ENCODE measurements at places on chromosomes 7 and 10.

DNA sequence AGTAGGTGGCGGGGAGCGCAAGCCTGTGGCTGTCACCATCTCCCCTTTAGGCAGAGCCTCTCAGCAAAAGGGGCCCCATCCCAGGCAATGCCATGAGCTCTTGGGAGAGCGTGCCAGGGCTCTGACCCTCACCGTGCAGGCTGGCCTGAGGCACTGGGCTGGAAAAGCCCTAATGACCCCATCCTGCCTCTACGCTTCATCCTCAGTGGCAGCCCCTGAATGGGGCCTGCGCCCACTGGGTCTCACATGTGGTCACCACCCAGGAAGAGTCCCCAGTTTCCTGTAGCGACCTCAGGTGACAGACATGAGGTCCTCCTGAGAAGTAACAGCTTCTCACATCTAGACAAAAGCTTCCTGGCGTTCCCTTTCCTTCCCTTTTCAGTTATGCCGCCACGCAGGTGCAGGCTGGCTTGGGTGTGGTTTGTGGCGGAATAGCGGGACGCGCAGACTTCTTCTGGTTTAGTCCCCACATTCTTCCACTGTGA lies 59.2 kb downstream of the CLEC2L start:
- H3K4me3 ChIP-seq, result no peak overlapping the region
- H3K36me3 ChIP-seq, result no peaks in the 10 kb centered on the region
- H3K4me1 ChIP-seq, result peaks cover 10% of the 10 kb centered on the region
- DNase-seq, result no peak

GRCh38 chr10:64506963-64507362 lies 985.8 kb downstream of the REEP3 start:
- no peak overlapping the region for H3K4me3 ChIP-seq
- DNase-seq, result peak; percentile 23
- no peaks in the 10 kb centered on the region for H3K36me3 ChIP-seq
- peaks cover 4% of the 10 kb centered on the region for H3K4me1 ChIP-seq

GRCh38 chr7:66211429-66211828 lies 6.3 kb downstream of the TPST1 start:
- DNase-seq, result no peak
- H3K36me3 ChIP-seq, result no peaks in the 10 kb centered on the region
- H3K4me1 ChIP-seq, result peaks cover 5% of the 10 kb centered on the region
- no peak overlapping the region for H3K4me3 ChIP-seq
- no peak overlapping the region for H3K27ac ChIP-seq
- no peaks in the 10 kb centered on the region for H3K27me3 ChIP-seq

DNA sequence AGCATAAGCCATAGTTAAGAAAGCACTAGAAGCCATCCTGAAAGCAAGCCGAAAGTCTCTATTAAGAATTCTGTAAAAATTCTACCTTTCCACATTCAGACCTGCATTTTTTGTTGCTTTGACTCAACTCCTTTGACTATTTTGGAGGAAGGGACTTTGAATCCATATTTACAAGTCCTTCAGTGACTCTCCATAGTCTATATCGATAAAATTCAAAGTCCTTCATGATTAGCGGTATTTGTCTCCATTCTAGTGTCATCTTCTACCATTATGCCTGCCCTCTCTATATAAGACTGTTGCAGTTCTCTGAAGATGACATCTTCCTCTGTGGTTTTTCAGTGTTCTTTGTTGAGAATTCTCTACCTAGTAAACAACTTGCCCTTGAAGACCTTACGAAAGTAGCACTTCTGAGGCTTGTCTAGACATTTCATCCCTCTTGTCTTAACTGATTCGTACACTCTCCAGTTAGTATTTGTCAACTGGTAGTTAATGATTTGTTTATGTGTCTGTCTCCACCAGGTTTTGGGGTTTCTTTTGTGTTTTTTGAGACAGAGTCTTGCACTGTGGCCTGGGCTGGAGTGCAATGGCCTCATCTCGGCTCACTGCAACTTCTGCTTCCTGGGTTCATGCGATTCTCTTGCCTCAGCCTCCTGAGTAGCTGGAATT lies 1.7 kb downstream of the CCSER2 start:
- no peak for DNase-seq
- H3K36me3 ChIP-seq, result no peaks in the 10 kb centered on the region
- H3K27me3 ChIP-seq, result no peaks in the 10 kb centered on the region
- H3K27ac ChIP-seq, result no peak overlapping the region

GRCh38 chr10:125024497-125025234 lies 82.7 kb downstream of the ZRANB1 start:
- no peak overlapping the region for H3K4me3 ChIP-seq
- peaks cover 16% of the 10 kb centered on the region for H3K4me1 ChIP-seq
- no peak for DNase-seq
- H3K36me3 ChIP-seq, result no peaks in the 10 kb centered on the region
